A549 treated with CpdA at 1 μM for 4 hours (cell line): ENCODE measurements at places on chromosomes 16 and 17. TPM values are rescaled to one million over a fixed set of nuclear protein-coding genes. Genes with fewer than 3 reads are reported as not detected.

Gene MPG
- total RNA-seq = 54.2 to 80.9 TPM (median 71.8 TPM) in 5 replicates

Gene CDK3
- 3.7 to 5.7 TPM (median 5.2 TPM) in 5 replicates for total RNA-seq

Gene CORO7
- 11.8 to 18.6 TPM (median 14.5 TPM) in 5 replicates for total RNA-seq

Gene COX4I1
- total RNA-seq = 764 to 850 TPM (median 793 TPM) in 5 replicates

Gene SEPTIN12
- not detected in 5 replicates for total RNA-seq

Gene HBA1
- 0.91 to 1.6 TPM (median 1.3 TPM) in 5 replicates for total RNA-seq

Gene FGF11
- total RNA-seq = 0.99 to 1.4 TPM (median 1.4 TPM) in 5 replicates

Gene CPNE2
- total RNA-seq = 37.0 to 47.1 TPM (median 43.3 TPM) in 5 replicates

Gene ZP2
- total RNA-seq = not detected in 5 replicates

Gene KRT20
- total RNA-seq = 0.17 to 0.52 TPM (median 0.26 TPM) in 5 replicates

Gene KRTAP9-9
- total RNA-seq = not detected in 5 replicates

Gene ABCA9
- total RNA-seq = 0.02 TPM in 1 of 5 replicates, not detected in the others
